Metanephros (tissue), 2 donors: ENCODE measurements at places on chromosomes 3 and 15. TPM values are rescaled to one million over a fixed set of nuclear protein-coding genes. Genes with fewer than 3 reads are reported as not detected.

PRSS50 gene
- total RNA-seq = 0.99 TPM

PLA1A gene
- total RNA-seq = 3.9 TPM

ITGA11 gene
- total RNA-seq = 12.9 TPM

CPNE9 gene
- total RNA-seq = 0.23 TPM

PCLAF gene
- total RNA-seq = 14.1 TPM
